ENCODE measurements at places on chromosomes 3 and 15. TPM values are rescaled to one million over a fixed set of nuclear protein-coding genes. Genes with fewer than 3 reads are reported as not detected.

KY gene
- total RNA-seq = not detected

PDZRN3 gene
- total RNA-seq = not detected

DNA sequence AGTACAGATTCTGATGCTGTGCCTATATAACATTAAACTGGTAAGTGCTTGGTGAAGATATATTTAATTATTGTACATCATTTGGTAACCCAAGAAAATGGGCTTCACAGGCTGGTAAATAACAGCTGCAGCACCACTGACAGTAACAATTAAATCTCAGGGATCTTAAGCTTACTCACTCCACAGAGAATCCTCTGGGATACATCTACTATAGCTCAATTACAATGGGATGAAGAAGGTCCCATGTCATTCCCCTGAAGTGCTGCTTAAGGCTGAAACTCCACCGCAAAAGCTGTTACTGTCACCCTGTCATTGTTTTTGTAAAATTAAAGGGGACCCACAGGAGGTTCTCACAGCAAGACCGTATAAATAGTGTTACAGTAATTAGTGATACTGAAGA, 153.0 kb downstream of the IMPG2 start:
- no peaks in the 10 kb centered on the region for H3K27me3 ChIP-seq
- DNase-seq = no peak
- no peaks in the 10 kb centered on the region for H3K36me3 ChIP-seq
- H3K27ac ChIP-seq = no peak overlapping the region

DNA sequence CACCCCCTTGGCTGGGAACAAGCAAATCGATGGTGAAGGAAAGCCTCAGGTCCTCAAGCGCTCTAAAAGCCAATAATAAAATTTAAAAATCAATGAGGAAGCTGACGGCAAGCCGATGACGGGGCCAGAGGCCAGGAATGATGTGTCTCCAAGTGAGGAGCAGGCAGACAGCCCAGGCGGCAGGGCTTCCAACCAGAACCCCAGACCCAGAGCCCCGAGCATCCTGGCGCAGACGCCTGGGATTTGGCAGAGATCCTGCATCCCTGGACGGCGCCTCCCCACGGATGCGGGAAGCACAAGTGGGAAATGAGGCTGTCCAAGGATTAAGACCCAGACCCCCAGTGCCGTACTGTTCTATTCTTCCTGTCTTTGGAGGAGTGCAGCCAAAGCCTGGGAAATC, 123.0 kb upstream of the PROK2 start:
- DNase-seq = no peak
- no peak overlapping the region for H3K27ac ChIP-seq
- no peaks in the 10 kb centered on the region for H3K36me3 ChIP-seq
- no peaks in the 10 kb centered on the region for H3K4me1 ChIP-seq
- H3K4me3 ChIP-seq = no peak overlapping the region

- no peak for DNase-seq
- no peak overlapping the region for H3K4me3 ChIP-seq
- no peaks in the 10 kb centered on the region for H3K4me1 ChIP-seq
- H3K27me3 ChIP-seq = no peaks in the 10 kb centered on the region
- H3K27ac ChIP-seq = no peak overlapping the region
Measured at GRCh38 chr3:89565098-89565497, 457.7 kb downstream of the EPHA3 start.

All from naive thymus-derived CD4-positive, alpha-beta T cell (primary cell).